ENCODE measurements at places on chromosomes 2 and 18.

DNA sequence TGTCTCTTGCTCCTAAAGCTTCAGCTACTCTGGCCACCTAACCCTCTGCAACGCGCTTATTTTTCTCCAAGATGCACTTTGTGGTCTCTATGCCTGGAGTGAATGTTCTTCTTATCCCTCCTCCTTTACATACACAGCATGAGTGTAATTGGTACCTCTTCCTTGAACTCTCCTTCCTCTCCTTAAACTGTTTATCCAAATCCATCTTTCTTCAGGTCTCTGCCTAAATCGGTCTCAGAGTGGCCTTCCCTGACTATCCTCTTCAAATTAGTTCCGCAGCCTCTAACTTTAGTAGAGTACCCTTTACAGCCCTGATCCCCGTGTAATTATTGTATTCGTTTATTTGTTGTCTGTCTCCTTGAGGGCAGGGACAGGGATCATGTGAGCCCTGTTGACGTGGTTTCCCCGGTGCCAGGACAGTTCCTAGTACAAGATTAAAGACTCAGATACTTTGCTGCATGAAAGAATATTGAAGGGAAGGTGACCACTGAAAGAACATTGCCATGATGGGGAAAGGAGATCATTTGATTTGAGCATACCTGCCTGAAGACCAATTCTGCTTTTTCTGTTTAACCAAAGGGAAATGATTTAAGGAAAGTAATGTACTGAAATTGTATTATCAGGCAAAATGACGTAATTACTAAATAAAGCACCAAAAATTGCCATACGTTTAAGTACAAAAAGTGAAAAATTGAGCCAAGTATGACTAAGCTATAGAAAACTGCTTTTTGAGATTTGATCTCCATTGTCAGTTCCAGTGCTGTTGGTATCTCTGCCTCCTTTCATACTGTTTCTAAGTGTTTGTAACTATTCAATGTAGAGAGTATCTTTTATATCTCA lies 1.2 kb downstream of the CNOT9 start:
- DNase-seq: no peak

DNA sequence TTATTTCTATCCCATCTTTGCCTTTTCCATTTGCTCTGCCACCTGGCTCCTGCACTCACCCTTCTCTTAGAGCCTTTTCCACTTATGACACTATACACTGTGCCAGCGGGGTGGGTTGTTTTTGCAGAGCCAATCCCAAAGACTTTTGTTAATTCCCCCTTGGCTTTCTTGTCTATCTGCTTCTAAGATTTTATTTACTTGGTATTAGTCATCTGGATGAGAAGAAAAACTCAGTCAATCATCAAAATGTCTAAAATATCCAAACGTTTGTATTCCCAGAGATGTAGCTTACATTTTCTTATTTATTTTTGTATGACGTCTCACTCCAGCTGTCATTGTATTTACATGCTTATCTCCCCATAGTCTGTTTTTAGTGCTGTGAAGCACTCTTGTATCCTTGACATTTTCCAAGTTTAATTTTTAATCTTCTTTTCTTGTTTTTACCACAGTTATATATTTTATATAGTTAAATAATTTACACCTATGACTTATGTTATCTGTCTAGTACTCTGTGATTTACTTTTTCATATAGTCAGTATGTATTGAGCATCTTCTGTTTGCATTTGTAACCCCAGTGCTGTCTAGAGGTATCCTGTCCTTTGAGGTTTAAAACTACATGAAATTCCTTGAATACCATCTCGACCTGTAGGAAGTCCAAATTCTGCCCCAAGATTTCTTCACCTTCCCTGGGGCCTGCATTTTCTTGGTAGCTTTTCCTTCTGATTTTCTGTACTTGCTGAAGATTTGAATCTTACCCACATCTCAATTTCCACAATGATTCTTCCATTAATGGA lies 55.1 kb downstream of the COL4A3 start:
- no peak for DNase-seq

- no peak for DNase-seq
Measured at GRCh38 chr18:25786758-25787157, 303.7 kb downstream of the SS18 start.

GRCh38 chr2:16649353-16650286 lies 16.0 kb downstream of the CYRIA start:
- DNase-seq: no peak

DNA sequence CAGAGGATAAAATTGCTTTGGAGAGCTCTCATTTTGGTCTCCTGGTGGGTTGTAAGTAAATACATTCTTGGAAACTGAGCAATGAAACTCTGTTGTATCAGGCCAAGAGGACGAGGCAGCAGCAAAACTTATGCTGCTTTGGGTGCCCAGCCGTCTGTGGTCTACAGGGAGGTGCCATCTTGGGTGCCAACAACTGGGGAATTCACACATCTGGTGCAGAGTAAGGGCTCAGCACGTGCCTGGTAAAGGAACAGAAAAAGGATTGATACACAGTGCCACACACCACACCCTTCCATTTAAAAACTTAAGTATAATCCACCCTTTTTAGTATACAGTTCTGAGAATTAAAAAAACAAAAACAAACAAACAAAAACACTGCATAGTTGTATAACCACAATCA lies 221.9 kb downstream of the TSN start:
- DNase-seq: no peak

GRCh38 chr2:123500988-123501387 lies 524.1 kb upstream of the CNTNAP5 start:
- no peak for DNase-seq

DNA sequence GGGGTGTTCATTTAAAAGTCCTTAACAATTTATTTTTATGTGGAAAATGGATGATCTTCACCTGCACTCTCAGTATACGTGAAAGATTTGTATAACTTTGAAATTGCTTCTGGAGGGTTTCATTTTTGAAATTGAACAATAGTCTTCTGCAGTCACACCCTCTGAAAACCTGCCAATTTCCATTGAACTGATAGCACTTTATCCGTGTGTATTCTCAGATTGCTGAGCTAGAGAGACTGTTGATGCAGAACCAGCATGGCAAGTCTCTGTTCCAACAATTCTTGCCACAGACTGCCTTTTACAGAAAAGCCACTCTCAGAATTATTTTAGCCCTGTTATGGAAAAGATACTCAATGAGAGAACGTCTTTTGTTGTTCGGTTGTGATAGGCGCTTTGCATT lies 6.6 kb upstream of the GULP1 start:
- DNase-seq: no peak

DNA sequence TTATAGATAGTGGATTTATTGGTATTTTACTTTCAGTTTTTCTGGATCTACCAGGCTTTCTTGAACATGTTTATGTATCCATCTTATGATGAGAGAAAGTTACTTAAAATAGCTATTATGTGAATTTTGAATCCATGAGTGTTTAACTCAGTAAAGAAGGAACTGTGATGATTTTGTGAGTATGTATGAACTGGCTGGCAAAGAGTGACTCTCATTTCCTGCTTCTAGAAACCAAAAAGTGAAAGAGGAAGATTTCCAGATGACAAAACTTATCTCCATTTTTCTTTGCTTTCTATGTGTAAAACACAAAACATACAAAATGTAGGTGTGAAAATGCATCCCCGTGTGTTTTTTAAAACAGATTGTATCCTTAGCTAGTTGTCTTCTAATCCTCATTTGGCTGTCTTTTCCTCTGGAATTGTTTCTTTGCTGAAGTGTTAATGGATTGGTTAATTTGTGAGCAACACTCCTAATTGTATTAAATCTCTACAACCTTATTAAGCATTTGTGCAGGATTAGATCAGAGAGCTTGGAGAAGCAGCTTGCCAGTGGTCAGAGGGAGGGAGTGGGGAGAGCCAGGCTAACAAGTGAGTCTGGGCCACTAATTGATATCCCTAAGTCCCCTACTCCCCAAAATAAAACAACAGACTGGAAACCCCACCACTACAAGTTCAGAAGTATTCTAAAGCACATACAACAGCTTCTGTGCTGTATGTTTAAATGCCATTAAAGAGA lies 23.9 kb downstream of the PTPRM start:
- DNase-seq: no peak

GRCh38 chr2:119264781-119265692 lies 41.4 kb downstream of the STEAP3 start:
- DNase-seq: no peak

DNA sequence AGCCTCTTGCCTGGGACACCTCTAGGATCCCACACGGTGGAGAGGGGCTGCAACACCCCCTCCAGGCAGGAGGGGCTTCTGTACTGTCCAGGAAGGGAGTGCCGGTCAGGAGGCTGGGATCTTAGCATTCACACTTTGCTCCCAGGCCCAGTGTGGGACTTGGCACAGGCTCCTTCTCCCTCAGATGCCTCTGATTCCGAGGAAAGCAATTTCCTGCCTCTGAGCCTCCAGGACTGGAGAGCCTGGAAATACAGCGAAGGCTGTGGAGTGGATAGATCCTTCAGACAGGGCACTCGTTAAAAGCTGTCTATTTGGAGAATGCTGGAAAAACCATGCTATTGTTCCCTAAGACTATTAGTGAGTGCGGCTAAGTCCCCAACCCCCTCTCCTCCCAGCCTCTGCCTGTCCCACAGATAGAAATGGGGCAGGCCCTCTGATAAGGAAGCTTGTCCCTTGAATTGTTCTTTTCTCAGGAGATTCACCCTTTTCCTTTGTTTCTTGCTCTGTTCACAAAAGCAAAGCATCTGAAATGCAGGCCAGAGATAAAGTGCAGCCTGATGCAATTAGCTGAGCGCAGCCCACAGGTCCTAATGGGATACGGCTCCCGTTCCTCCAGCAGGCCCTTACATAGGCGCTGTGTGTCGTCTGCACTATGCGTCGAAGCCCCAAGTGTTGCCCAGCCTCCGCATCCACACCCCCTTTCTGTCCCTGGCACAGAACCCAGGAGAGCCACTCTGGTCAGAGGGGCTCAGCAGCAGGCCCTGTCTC lies 252.2 kb downstream of the KLHL29 start:
- no peak for DNase-seq
